WTC11 (cell line): ENCODE measurements at places on chromosomes 4 and X. TPM values are rescaled to one million over a fixed set of nuclear protein-coding genes. Genes with fewer than 3 reads are reported as not detected.

GRCh38 chr4:6840062-6840976, 57.8 kb downstream of the KIAA0232 start:
- DNase-seq, result no peak

DNA sequence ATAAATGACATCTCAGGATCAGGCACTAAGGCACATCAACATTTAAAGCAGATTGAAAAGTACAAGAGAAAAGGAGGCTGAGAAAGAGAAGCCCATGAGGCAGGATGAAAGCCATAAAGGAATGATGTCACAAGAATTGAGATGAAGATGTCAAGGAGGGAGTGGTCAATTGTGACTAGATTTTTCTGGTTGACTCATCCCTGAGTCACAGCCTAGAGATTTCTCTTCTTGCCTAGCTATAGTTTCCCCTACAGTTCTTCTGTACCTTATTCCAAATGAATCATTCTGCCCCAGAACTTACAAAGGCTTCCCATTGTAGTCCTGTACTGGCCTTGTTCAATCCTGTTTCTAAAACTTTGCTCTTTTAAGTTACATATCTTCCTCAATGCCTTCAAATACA, 3.4 kb upstream of the USP53 start:
- no peak for DNase-seq

DNA sequence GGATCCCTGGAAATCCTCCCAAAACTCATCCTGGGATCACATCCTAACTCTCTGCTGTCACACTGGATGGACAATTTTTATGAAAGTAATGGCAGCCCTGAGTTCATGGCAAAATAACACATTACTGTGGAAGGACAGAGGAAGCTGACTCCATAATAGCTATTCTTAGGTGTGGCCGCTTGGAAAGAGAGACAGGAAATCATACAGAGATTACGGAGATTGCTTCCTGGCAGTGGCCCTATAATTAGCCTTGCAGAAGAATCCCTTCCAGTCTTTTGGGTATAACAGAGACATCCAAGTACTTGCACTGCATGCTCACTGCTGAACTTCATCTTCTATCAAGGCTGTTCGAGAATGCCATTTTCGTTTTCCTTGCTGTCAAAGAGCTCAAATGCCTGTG, 133.1 kb upstream of the VCX start:
- no peak for DNase-seq

DNA sequence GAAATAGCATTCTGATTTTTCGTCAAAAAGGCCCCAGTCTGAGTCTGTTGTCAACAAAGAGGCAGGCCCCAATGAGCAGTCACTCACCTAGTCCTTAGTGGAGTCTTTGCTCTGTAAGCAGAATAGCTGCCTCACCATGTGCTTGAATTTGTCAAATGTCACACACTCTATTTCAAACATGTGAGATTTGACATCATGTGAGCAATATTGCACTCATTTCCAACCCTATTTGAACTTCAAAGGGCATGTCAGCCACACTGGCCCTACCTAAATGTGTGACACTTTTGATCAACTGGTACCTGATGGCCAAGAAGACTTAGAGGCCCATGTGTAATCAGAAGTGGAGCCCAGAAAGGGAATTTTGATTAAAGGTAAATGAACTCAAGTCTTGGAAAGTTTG, 59.4 kb upstream of the PLAC1 start:
- no peak for DNase-seq

DNA sequence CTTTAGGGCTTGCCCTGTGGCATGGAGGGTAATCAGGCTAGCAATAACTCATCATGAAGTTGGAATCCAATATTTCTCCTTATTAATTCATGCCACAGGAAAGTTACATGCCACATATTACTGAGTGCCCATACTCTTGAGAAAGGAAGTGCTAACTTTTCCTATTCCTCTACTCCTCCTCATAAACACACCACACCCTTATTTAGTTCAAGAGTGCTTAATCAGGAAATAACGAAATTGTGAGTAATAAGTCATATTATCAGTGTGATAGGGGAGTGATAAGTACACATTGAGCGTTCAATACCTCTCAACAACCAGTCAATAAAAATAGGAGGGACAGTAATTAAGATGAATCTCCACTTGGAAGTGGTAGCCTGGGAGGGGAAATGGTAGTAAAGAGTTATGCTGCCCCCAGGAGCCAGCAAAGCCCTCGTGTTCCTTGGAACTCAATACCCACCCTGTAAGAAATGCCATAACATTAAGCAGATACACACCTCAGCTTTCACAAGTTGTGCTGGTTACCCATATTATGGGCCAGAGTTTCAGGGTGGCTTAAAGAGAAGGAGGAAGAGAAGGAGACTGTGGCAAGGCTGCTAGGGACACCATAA, 410.0 kb upstream of the NR3C2 start:
- no peak for DNase-seq

SPP1 gene
- 24.5 to 56.6 TPM (median 31.8 TPM) in 3 replicates for total RNA-seq

HS3ST1 gene
- 0.41 to 0.52 TPM (median 0.44 TPM) in 3 replicates for total RNA-seq

GRCh38 chr4:143626134-143626911, 74.2 kb downstream of the FREM3 start:
- DNase-seq, result no peak

GRCh38 chr4:72112514-72113156, 80.8 kb downstream of the NPFFR2 start:
- DNase-seq, result no peak

DNA sequence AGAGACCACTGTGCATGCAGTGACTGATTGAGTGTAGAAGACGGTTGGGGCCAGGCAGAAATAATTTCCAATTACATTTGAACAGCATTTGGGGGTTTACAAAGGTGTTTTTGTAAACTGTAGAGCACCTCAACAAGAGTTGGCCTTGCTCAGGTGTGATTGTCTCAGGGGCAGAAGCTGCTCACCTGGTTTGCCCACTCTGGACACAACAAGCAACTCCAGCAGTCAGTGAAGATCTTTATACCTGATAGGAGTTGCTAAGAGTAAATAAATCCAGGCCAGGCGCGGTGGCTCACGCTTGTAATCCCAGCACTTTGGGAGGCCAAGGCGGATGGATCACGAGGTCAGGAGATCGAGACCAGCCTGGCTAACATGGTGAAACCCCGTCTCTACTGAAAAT, 221.3 kb downstream of the RAB28 start:
- no peak for DNase-seq

DNA sequence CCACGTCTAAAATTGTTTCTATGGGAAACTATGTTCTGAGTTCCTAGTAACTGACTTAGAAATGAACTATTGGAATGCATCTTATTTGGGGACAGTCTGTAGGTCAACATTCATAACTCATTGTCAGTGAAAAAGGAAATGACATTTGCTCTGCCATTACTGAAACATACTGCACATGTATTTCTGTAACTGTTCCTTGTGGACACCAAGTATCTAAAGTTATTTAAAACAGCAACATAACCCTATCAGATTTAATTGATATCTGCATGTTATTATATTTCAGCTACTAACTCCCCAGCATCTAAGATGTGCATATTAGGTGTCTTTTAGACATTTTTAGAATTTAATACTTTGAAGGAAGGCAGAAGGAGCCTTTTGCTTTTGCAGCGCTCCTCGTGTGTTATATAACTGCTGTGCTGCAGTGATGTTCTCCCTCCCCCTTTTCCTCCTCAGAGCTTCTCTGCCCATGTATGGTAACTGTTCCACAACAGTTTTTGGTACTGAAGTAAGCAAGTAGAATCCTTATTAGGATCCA, 37.2 kb upstream of the TMEM131L start:
- no peak for DNase-seq

DNA sequence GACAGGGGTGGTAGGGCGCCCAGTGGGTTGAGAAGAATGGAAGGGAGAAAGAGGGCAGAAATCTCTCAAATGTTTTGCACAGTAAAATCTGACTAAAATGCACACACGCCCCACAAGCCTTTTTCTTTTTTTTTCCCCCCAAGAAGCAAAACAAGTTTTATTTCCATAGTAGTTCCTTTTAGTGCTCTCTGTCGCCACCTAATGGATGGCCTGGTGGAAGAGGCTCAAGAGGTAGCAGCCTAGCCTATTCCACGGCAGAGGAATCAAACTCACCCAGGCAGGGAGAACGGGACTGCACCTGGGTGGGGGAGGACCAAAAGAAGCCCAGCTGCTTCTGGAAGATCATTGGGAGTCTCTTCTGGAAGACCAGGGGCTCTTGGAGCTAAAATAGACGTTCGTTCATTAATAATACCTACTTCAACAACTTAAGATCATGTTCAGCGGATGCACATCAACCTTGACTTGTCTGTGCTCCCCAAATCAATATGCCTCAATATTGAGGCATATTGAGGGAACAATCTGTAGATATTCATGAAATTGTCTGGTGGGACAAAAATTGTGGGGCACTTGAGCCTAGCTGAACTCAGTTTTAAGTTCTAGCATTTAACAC, 31.6 kb upstream of the IRAK1 start:
- peak; percentile 65 for DNase-seq

ADH7 gene
- not detected in 3 replicates for total RNA-seq

DNA sequence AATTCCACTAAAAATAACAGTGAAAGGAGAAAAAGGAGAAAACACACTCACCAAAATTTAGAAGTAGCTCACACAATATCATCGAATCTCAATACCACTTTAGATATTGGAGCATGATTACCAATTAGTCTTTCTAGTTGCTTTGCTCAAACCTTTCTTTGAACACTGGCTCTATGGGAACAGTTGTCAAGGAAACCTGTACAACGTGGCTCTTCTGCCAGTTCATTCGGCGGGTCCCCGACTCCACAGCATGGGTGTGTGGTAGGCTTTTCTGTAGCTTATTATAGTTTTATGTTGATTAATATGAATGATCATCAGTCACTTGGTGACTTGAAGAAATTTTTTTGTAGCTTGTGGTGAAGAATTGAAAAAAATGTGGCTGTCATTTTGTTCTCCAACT, 50.2 kb upstream of the TMEM150C start:
- DNase-seq, result no peak

DNA sequence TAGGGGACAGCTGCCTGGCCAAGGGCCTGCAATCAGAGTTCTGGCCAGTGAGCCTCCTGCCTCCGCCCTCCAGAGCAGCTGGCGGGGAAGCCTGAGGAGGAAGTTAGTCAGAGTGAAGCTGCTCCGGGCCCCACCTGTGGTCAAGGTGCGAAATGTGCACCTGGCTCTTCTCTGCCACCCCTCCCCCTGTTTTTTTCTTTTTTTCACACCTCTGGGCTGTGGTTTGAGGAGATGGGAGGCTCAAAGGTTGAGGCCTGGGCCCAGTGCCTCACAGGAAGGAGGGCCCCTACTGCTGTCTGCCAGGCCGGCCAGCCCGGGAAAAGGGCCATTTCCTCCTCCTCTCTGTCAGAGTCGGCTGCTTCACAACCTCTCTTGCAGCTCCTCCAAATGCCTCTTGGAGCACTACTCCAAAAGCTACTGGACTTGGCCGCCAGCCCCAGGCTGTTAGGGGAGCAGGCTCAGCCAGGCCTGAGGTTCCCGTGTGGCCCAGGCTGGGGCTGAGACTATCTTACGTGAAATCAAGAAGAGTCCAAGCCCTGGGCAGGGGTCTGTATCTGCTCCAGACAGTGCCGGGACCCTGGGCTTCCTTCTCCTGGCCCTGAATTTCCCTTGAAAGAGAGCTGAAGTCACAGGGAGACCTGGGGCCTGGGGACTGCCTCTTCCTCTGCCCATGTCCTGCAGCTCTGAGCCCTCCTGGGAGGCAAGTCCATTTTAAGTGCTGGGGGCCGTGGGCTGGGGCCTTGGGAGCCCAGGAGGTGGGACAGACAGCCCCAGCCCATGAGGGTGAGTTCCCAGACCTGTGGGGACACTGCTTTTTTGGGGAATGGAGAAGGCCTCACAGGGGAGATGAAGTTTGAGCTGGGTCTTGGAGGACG, 4.5 kb upstream of the CXCR3 start:
- peak; percentile 47 for DNase-seq

GRCh38 chr4:165464376-165464775, 85.6 kb downstream of the CPE start:
- no peak for DNase-seq

- DNase-seq, result no peak
Observed at GRCh38 chrX:139882299-139882698, 50.6 kb downstream of the ATP11C start.

- DNase-seq, result peak; percentile 38
Observed at GRCh38 chr4:147707892-147708672, 23.8 kb upstream of the ARHGAP10 start.

DNA sequence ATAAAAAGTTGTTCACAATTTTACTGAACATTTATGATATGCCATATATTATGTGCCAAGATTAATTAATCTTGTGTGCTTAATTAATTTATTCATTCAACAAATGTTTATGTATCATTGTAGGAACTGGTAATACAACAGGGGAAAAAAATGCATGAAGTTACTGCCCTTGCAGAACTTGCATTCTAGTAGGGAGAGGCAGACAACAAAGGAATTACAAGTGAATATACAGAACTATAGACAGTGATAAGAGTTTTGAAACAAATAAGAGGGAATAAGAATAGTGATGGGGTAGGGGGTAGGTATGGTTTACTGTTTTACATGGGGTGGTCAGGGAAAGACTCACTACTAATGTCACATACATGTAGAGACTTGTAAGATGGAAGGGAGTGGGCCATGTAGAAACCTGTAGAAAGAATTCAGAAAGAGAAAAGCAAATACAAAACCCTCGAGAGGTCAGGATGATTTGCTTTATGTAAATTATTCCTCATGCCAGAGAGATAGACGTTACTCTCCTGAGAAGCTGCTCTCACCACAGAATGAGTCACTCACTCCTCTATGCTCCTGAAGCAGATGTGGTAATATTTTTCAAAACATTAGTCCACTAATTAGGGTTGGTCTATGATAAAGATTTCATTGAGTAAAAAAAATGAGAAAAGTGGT, 855.0 kb upstream of the GRID2 start:
- no peak for DNase-seq

DNA sequence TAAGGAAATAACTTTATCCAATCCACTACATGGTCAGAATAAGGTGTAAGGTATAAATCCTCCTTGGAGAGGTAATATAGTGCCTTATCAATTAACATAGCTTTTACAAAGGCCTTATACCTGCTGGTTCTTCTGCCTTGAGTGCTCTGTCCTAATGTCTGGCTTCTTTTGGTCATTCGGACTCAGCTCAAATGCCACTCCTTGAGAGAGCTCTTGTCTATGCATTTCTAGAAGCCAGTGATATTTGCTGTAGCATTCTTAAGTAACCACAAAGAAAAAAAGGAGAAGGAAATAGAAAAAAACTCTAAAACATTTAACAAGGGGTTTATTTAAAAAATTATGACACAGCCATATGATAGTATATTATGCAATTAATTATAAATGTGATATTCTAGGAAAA, 444.8 kb upstream of the SLIT2 start:
- no peak for DNase-seq

ZIC3 gene
- total RNA-seq, result 75.3 to 78.0 TPM (median 77.9 TPM) in 3 replicates

- no peak for DNase-seq
Observed at GRCh38 chr4:138689593-138689992, 326.0 kb upstream of the NOCT start.

GRCh38 chrX:109872021-109872732, 130.7 kb upstream of the TMEM164 start:
- no peak for DNase-seq

DNA sequence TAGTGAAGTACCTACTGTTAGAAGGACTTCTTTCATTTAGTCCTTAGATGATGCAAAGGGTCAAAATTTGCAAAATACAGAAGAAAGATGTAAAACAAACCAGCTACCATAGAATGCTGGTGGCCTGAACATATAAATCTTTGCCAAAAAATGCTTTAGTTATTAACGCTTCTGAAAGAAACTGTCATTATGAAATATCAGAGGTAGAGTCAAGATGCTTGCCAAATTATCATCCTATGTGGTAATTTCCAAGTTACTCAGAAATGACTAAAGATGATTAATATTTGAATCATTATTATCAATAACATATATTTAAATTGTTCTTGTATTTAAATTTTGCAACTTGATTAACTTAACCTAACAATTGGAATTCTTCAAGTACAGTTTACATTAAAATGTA, 588.4 kb upstream of the FAM241A start:
- DNase-seq, result no peak
